ENCODE measurements at places on chromosomes 7 and 10. TPM values are rescaled to one million over a fixed set of nuclear protein-coding genes. Genes with fewer than 3 reads are reported as not detected.

MPP7 gene
- total RNA-seq: 0.84 TPM

NKX2-3 gene
- total RNA-seq: not detected

ZC3HAV1L gene
- 3.9 TPM for total RNA-seq

EVX1 gene
- total RNA-seq: not detected

PITX3 gene
- total RNA-seq: not detected

NPTX2 gene
- 0.45 TPM for total RNA-seq

OR2A42 gene
- total RNA-seq: not detected

KAZALD1 gene
- 11.8 TPM for total RNA-seq

INSYN2A gene
- 0.50 TPM for total RNA-seq

GNAT3 gene
- not detected for total RNA-seq

GDF2 gene
- total RNA-seq: not detected

MYH16 gene
- under 0.01 TPM for total RNA-seq

ASB13 gene
- 10.6 TPM for total RNA-seq

CRYGN gene
- total RNA-seq: not detected

OPALIN gene
- not detected for total RNA-seq

SEMA3C gene
- total RNA-seq: 99.4 TPM

AHR gene
- 42.2 TPM for total RNA-seq

PRSS1 gene
- not detected for total RNA-seq

DENND11 gene
- 1.7 TPM for total RNA-seq

IL2RA gene
- not detected for total RNA-seq

GRM3 gene
- not detected for total RNA-seq

ERVW-1 gene
- not detected for total RNA-seq

FAM241B gene
- 0.45 TPM for total RNA-seq

All from bronchus fibroblast of lung (primary cell).